ENCODE measurements at places on chromosomes 3 and 15.

DNA sequence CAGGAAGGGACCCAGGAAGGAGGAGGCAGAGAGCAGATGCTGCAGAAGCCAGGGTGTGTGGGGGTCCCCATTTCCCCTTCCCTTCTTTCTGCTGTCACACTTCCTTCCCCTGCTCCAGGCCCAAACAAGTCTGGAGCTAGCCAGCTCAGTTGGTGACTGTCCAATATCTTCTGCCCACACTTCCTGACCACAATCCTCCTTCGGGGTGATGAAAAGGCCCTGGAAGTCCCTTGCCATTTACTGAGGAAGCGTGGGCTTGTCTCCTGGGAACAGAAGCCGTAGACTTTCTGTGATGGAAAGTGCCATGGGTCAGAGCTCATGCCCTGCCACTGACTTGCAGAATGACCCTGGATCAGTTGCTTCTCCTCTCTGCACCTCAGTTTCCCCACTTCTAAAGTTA lies 39.0 kb downstream of the ANAPC13 start:
- peak; percentile 75 for DNase-seq

GRCh38 chr15:58556028-58556361 lies 124.2 kb downstream of the LIPC start:
- no peak for DNase-seq

- no peak for DNase-seq
Measured at GRCh38 chr3:186669378-186670084, 3.7 kb downstream of the HRG start.

DNA sequence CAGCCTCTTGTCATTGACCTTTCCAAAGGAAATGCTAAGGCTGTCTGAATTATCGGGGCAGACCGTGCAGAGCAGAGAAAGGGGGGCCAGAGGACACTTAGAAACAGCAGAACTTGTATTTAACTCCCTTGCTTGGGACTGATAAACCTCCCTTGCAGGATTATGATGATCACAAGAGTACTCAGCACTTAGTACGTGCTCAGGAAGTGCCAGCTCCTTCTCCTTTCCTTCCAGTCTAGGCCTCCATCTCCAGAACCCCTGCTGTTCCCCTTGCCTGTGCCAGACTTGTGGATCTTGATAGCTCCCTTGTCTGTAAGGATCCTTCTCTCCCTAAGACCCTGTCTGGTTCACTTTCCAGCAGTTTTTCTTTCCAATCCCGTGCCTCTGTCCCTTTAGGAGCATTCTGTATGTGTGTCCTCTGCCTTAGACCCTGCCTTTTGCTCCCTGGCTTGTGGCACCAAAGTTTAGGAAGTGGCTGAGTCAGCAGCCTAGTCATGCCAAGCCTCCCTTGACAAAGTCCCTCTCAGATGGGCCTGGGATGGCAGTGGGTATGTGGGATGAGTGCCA lies 747 bp downstream of the SORD start:
- DNase-seq = peak; percentile 42

- no peak for DNase-seq
Measured at GRCh38 chr15:85274315-85275050, 105.9 kb upstream of the AKAP13 start.

- no peak for DNase-seq
Measured at GRCh38 chr3:73559749-73560148, 65.0 kb downstream of the PDZRN3 start.

- no peak for DNase-seq
Measured at GRCh38 chr15:87614704-87615103, 641.8 kb downstream of the NTRK3 start.

DNA sequence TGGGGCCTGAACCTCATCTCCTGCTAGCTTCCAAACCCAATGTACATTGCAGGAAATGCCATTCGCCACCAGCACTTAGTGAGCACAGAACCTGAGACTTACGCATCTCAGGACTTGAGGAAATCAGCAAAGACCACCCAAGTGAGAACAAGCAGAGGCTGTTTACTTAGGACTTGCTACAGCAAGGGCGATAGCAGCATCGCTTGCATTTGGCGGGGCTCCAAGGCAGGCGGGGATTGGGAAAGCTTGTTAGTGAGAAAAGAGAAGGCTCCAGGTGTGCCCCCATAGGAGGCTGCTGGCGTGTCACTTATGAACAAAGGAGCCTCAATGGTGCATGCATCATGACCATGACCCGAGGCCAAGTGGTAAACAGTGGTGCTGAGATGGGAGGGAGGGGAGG lies 19.7 kb downstream of the SLC6A20 start:
- no peak for DNase-seq

- DNase-seq = peak; percentile 82
Measured at GRCh38 chr3:115401851-115402501, 221.3 kb upstream of the GAP43 start.

GRCh38 chr15:73907035-73907408 lies 19.2 kb upstream of the LOXL1 start:
- DNase-seq = no peak

DNA sequence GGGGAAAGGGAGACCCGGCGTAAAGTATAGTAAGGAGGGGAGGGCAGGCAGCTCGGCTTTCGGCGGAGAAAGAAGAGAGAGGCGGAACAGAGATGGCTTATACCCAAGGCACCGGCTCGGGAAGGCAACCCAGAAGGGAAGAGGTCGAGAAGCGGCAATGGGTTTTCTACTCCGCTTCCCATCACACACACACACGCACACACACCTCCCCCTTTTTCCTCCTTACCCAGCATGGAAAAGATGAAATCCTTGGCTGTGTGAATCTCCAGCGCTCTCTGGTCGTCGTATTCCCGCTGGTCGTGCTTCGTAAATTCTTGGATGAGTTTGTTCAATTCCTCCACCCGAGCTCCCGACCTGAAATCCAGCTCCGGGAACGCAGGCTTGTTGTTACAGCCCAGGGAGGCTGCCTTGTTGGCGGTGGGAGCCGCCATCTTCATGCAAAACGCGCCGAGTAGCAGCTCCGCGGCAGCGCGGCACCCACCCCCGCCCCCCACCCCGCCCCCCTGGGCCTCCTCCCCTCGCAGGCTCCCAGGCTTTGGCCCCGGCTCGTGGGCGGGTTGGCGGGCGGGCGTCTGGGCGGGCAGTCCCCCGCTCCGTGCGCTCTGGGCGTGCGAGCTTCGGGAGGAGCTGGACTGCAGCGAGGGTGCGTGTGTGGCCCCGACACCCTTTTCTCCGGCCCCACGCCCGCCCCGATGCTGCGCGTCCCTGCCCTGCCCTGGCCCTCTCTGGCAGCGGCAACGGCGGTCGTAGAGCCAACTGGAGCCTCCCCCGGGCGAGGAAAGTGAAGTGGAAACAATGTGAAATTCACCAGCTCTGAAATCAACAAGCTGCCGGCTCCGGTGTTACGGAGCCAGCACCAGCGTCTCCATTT lies at the start of gene MB21D2:
MB21D2 (minus strand) TSS at position 453 of the 871 bp plus-strand sequence; CDS start at position 437, 16 bp downstream.
- peak; percentile 91 for DNase-seq

GRCh38 chr15:36769098-36769497 lies 189.7 kb downstream of the CDIN1 start:
- DNase-seq = peak; percentile 28

DNA sequence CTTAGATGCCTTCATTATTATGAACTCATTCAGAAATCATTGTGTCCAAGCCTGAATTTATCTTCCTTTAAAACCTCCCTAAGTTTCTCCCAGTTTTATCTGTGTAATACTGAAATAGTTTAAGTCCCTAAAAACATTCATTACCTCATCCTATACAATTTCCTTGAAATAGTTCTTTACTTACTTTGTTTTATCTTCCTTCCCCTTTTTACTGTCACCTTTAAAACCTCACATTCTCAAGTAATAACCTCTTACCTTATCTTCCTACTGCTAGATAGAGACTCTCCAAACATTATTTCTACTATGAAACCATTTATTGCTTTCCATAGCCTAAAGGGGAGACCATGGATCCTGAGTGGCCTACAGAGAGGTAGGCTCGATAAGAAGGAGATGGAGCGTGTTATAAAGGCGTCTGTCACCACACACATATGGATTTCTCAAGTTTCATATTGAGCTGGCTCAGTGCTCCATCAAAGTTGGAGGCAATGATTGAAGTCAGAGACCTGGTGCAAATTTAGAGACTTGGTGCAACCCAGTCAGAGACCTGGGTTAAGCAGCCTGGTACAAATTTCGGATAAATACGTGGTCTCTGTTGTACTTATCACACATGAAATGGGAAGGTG lies 140.4 kb downstream of the NFKBIZ start:
- DNase-seq = no peak

GRCh38 chr15:74307827-74308811 lies 59.3 kb downstream of the CYP11A1 start:
- DNase-seq = peak; percentile 54

GRCh38 chr3:15634671-15635070 lies 33.1 kb downstream of the BTD start:
- no peak for DNase-seq

GRCh38 chr3:112770032-112770626 lies 76.5 kb downstream of the CD200R1L start:
- DNase-seq = peak; percentile 86

GRCh38 chr3:4584456-4585249 lies 91.5 kb downstream of the ITPR1 start:
- no peak for DNase-seq

GRCh38 chr3:88985491-88985890 lies 121.9 kb upstream of the EPHA3 start:
- DNase-seq = no peak

GRCh38 chr3:112633757-112634156 lies 7.2 kb downstream of the CCDC80 start:
- DNase-seq = no peak

- no peak for DNase-seq
Measured at GRCh38 chr3:94961423-94962100, 898.7 kb downstream of the NSUN3 start.

DNA sequence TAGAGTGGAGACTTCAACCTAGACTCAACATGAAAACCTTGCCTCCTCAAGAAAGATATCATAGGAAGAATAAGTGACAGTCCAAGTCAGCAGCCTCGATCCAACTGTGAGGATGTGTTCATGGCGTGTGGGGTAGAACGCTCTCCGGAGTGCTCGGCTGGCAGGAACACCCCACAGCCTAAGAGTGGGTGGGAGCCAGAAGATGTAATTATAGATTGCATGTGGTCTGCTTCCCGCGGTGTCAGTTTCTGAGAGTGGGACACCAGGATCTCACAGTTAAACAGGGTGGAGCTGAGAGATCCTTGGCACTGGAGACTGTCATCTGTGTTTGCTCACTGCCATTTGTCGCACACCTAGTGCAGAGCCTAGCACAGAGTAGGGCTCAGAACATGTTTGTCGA lies 158.0 kb downstream of the CTNNB1 start:
- no peak for DNase-seq

DNA sequence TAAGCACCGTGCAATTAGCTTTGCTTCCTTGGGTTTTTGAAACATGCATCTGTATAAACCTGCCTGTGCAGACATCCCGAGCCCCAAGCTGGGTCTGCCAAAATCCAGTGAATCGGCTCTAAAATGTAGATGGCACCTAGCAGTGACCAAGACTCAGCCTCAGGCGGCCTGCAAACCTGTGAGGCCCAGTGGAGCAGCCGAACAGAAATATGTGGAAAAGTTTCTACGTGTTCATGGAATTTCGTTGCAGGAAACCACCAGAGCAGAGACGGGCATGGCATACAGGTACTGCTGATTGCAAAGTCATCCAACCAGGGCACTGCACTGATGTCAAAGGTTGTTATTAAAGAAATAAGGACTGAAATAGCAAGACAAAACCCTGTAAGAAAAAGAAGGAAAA lies 22.8 kb downstream of the KCNAB1 start:
- DNase-seq = no peak

- no peak for DNase-seq
Measured at GRCh38 chr3:183837390-183837789, 12.0 kb upstream of the MAP6D1 start.

- peak; percentile 60 for DNase-seq
Measured at GRCh38 chr3:55721716-55722484, 234.8 kb upstream of the WNT5A start.

DNA sequence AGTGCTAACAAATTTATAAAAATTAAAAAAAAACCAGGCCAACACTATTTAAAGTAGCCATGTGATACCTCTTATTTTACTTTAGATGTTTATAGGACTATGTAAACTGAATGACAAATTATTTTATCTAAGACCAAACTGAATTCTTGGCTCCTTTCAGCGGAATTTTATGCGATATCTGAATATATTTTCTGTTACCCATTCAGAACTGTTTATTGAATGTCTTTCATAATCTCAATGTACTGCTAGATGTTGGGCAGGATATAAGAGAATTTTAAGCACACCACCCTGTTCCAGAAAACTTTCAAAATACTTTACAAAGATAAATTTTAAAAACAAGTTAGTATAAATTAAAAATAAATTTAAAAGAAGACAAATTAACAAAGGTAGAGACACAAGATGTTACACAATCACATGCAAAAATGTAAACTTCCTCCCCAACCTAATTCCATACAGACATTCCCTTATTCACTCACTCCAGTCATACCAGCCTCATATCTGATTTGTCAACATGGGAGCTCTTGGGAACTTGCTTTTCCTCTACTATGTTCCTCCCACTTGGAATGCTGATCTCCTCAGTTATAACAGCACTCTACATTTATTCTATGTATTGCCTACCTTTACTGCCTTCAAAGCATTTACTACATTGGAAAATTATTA lies 154.6 kb upstream of the MBNL1 start:
- DNase-seq = no peak

- DNase-seq = no peak
Measured at GRCh38 chr3:54659347-54659746, 268.5 kb downstream of the LRTM1 start.

DNA sequence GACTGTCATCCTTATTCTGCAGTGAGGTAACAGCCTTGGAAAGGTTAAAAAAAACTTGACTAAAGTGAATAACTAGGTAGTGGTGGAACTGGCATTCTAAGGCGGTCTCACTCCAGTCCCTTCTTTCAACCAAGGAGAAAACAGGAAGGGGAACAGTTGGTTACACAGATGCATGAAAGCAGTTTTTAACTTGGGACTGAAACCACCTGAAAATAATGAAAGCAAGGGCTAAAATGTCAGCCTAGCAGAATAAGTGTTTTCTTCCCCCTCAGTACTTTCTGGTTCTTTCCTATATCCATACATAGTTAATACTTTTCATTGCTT lies 748 bp upstream of the AVEN start:
- DNase-seq = no peak

GRCh38 chr3:55305696-55306485 lies 181.2 kb downstream of the WNT5A start:
- no peak for DNase-seq

DNA sequence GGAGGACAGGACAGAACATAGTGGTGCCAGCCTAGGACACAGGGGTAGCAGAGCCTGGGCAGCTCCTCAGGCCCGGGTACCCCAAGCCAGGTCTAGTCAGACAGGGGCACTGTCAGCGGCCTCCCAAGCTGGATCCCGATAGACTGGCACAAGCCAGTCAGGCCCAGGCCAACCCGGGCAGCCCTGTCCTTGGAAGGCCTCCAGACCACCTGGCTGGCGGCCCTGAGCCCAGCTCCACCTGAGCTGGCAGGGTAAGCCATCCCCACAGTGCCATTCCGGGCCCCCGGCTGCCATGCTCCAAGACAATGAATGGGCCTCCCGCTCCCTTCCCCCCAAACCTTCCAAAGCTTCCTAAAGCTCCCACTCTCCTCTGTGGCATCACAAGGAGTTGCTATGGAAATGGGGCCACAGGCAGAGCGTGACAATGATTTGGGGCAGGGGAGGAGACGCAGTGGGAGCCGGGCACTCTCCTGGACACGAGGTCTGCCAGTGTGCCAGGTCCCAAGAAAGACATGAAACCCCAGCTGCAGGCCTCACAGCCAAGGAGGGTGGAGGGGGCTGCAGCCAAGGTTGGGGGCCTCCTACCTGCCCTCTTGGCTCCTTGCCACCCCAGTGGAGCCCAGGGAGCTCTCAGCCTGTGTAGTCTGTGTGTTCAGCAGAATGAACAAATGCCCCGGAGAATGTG lies 165.6 kb upstream of the LINGO1 start:
- DNase-seq = no peak

GRCh38 chr3:187662848-187663409 lies 7.3 kb downstream of the SST start:
- DNase-seq = no peak
